ENCODE measurements at places on chromosomes 4 and X.

- DNase-seq = no peak
Observed at GRCh38 chr4:29619168-29619567, 1101.0 kb upstream of the PCDH7 start.

DNA sequence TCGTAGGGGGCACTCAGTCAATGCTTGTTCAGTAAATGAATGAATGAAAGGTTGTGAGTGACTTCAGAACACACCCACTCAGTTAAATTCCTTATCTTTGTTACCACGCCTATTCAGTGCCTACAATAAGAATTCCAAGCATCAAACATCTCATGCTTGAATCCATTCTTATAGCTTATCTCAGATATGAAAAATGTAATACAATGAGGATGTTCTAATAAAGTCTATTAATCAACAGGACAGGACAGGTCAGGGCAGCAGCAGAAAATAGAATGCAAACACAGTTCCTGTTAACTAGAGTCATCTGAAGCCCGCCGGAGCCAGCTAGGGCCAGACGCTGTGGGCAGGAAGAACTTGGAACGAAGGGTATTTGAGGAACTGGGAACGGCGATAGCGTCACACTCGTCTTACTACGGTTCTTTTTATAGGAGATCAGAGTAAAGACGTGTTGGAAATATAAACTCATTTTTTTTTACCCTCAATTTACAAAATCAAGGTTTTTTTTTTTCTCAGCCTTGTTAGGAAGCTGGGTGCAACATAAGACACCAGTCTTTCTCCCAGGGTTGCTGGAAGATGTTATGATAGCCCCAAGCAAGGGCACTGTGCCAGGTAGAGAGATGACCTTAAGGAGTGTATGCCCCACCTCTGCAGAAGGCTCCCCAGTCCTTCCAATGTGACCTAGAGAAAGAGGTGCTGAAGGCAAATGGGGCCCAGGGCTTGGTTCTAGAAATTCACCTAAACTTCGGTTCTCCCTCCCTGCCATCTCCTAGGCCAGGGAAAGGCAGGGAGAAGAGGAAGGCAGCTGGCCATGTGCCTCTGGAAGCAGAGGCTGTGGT is 48.3 kb downstream of the SEL1L3 start:
- no peak for DNase-seq

- no peak for DNase-seq
Observed at GRCh38 chr4:40782876-40783275, 33.1 kb downstream of the NSUN7 start.

DNA sequence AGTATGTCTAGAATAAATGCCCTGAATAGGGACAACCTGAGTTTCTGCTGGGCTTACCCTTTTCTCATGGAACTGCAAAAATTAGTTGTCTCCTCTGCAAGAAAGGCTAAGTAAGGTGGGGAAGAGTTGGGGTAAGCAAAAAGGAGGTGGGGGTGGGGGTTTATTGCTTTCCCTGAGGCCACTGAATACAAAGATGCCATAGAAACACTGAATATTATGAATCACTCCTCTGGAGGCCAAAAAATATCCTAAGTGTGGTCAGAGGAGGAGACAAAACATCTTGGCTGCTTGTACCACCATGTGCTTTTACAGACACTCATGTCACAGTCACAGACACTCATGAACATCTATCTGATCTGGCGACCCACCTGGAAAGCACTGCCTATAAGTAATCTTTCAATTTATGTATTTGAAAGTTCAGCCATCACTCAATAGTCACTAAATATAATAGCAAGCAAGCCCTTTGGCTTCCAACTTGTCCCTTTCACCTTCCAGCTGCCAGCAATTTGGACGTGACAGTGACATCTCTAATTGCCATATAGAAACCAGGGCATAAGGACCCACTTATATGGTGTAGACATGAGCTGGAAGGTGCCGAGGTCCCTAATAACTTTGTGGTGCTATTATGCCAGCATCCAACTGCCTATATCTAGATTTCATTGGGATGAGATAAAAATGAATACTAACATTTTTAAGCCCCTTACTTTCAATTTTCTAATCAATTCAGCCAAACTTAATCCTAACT is 122.7 kb upstream of the CBR4 start:
- DNase-seq = no peak

DNA sequence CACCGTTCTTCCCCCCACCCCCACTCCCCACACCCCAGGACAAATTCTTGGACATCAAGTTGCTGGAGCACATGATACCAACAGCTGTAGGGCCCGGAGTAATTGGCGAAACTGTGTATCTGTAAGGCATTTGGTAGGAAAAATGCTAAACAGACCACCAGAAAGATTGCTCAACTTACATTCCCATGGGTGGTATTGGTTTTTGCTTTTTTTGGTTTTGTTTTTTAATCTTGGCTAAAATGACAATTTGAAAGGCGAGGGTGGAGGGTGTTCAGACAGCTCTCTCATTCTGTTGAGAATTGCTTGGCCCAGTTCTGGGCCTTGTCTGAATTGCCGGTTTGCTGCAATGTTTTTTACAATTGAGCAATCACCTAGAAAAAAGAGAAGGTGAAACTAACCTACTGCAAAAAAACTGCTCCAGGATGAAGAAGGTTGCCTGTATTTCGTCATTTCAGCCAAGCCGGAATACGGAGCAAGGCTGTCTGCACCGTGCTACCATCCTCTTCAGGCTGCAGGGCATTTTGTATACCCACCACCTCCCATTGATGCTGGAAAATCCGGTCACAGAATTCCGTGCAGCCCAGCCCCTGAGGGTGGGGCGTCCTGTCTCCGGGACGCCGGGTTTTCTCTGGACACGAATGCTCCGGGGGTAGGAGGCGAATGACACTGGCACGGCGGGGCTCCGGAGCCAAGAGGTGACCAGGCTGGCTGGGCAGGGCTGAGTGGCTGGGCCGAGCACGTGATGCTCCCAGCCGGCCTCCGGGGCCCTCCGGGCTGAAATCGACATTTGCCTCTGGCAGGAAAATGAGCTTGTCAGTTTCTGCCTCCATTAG is at the start of gene CLCN4:
TSS of gene CLCN4 (plus strand) at position 777 of the 833 bp plus-strand sequence. CDS start 28,058 bp downstream, outside the sequence.
- no peak for DNase-seq

DNA sequence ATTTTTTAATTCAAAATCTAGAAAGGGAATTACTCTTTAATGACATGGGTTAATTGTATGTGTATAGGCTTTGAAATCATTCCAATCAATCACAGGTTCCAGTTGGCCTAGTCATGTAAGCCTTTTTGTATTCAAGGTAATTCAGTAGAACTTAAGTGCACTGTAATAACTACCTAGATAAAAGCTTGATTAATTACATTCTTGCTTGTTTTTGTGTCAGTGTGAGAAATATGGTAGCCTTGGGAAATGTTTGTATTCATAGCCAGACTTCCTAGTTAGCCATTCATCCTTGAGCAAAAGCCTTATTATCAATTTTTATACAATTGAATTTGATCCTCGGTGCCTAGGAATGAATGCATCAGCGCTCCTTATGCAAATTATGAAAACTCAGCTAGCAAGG is 33.5 kb downstream of the TKTL2 start:
- no peak for DNase-seq

DNA sequence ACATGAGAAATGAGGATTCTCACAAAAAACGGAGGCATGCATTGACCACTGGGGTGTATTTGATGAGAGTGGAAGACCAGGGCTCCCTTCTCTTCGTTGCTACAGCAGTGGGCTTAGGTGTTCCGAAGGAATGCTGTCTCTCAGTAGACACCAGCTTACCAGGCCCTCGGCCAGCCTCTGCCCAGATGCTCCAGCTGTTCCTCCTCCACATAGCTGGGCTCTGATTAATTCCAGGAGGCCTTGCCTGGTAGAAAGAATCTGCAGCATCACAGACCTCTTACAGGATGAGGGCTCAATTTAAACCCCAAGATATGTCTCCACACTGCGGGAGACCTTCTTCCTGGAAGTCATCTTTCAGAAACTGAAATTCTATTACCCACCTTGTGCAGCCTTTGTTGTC is 346.6 kb upstream of the TENM3 start:
- DNase-seq = no peak

- DNase-seq = no peak
Observed at GRCh38 chrX:29487714-29488113, 727.6 kb upstream of the MAGEB2 start.

GRCh38 chrX:53320543-53321229 is 39.3 kb upstream of the IQSEC2 start:
- DNase-seq = no peak

DNA sequence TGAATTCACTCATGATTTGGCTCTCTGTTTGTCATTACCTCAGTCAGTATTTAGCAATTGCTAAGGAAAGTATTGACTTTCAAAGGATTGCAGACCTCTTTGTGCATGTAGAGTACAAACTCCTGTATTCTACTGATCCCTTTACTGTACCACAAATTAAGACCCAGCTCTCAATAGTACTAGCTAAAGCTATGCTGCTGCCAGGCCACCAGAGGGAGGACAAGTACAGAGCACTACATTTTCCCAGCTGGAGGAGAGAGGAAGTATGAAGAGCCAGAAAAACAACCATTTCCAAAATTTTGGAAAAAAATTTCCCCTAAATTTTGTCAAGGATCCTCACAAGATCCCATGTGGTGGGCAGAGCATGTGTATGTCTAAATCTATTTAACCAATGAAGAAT is 175.0 kb upstream of the MTMR8 start:
- no peak for DNase-seq

DNA sequence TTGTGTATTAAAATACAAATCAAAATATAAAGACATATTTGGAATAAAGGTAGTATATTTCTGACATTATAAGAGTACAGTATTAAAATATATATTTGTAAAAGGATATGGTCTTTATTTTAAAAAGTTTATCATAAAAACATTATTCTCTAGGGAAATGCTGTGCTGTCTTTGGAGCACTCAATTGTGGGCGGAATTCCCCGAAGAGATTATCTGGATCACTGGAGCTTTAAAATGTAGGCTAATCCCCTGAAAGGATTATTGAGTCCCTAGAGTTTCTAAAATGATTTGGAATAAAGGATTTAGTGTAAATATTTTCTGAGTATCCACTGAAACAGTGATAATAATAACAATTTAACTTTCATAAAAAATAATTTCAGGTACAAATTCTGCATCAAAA is 1239.4 kb downstream of the TECRL start:
- no peak for DNase-seq

DNA sequence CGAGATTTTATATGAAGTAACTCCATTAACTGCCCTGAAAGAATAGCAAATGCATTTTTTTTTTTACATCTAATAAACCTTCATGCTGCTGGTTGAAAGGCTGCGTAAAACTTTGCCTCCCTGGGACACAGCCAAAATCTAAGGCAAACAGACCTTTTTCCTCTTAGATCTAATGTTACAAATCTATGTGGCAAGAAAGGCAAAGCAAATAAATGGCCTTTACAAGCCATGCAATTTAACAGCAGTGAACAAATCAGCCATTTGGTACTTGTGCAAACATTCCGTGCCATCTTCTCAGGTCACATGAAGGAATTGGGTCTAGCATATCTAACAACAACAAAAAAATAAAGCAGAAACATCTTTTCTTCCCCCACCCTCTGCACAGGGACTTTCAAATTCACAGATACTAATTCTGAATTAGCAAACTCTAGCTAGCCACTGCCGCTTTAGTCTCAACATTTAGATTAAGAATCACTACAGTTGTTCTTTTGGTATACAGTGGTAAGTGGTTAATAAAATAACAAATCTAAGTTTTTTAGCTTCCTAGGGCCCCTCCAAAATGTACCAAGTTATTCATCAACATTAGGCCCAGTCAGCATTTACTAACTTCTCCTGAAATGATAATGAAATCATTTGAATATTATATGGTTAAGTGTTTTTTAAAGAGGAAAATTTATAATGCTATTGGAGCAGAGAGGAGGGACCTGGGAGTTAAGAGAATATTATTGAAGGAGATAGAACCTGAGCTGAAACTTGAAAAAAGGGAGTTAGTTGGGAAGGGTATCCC is 593.8 kb downstream of the SMARCA1 start:
- no peak for DNase-seq

GRCh38 chr4:32789026-32789608 is 2068.9 kb downstream of the PCDH7 start:
- no peak for DNase-seq

DNA sequence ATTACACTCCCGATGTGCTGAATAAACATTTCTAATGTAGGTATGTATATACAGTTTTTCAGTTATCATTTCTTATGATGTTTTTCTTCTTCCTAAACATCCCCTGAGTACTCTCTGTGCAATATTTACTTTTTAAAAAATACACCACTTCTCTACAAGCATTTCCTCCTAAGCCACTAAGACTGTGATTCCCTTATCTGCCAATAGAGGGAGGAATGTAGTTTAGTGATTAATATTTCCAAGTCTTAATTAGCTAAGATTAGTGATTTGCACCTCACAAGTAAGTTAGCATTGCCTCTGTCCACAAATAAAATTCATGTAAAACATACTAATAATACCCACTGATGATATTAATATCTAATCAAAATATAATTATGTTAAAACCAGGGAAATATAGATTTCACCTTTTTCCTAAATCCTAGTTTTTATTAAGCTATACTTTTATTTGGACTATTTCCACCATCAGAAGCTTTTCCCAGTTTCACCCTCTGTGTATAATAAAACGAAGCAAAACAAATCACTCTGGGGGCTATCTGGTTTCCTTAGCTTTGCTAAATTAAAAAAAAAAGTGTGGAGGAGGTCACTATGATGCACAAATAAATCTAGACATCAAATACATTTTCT is 909.1 kb downstream of the FAT4 start:
- no peak for DNase-seq

DNA sequence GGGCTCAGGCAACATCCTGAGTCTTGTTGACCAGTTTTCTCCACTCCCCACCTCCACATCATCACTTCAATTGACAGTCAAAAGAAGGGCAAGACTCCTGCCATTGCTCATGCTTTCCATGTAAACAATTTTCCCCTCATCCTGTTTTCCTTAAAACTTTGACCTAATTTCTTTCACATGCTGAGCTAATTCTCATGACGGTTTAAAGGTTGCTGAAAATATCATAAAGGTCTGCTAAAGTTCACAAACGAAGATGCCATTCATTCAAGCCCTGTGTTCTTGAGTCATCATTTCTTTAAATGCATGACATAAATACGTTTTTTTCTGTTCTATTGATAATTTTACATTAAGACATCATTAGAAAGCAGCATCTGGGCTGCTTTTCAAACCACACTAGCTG is 353.9 kb downstream of the NKX6-1 start:
- no peak for DNase-seq

DNA sequence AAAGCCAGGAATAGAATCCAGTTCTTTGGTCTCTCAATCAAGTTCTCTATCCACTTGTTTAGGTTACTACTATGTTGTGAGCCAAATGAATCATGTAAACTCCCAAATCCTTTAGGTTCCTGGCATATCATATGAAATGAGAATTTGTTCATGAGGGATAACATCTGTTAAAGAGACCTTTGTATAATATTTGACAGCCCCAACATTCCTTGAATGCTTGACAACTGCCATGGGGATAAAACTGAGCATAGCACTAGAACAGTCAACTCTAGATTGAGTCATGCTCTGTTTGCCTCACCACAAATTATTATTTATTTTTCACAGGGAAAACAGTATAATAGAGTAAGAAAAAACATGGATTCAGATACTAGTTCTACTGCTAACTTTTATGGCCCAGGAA is 93.3 kb downstream of the NAA11 start:
- no peak for DNase-seq

- DNase-seq = no peak
Observed at GRCh38 chrX:11366998-11367595, 73.9 kb downstream of the AMELX start.
